ENCODE measurements at places on chromosomes 16 and 17.
A peak's percentile ranks its signal among the peaks of the same experiment; 100 is the strongest.

- no peak for DNase-seq
Observed at GRCh38 chr17:28553000-28553505, 629 bp upstream of the UNC119 start.

- DNase-seq: no peak
Observed at GRCh38 chr17:57655553-57655952, 89.5 kb downstream of the CCDC182 start.

DNA sequence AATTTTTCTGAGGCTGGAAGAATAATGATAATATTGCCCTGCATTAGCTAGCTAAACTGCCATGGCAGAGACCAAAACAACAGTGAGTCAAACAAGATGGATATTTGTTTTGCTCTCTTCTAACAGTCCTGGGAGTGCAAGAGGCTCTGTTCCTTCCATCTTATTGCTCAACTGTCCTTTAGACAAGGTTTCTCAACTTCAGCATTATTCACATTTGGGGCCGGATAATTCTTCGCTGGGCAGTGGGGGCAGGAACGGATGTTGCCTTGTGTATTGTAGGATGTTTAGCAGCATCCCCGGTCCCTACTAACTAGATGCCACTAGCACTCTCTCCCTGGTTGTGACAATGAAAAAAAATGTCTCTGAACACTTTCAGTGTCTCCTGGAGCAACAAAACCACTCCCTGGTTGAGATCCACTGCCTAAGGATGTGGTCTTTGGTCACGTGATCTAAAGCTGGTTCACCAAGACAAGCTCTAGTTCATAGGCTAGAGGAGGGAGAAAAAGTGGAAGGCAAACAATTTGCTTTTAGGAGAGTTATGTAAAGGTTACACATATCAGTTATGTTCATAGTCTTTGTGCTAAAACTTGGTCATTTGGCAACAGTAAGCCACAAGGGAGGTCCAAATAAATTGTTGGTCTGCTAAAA, 144.4 kb downstream of the PCTP start:
- no peak for DNase-seq

- no peak for DNase-seq
Observed at GRCh38 chr16:19968891-19969683, 84.4 kb upstream of the GPRC5B start.

DNA sequence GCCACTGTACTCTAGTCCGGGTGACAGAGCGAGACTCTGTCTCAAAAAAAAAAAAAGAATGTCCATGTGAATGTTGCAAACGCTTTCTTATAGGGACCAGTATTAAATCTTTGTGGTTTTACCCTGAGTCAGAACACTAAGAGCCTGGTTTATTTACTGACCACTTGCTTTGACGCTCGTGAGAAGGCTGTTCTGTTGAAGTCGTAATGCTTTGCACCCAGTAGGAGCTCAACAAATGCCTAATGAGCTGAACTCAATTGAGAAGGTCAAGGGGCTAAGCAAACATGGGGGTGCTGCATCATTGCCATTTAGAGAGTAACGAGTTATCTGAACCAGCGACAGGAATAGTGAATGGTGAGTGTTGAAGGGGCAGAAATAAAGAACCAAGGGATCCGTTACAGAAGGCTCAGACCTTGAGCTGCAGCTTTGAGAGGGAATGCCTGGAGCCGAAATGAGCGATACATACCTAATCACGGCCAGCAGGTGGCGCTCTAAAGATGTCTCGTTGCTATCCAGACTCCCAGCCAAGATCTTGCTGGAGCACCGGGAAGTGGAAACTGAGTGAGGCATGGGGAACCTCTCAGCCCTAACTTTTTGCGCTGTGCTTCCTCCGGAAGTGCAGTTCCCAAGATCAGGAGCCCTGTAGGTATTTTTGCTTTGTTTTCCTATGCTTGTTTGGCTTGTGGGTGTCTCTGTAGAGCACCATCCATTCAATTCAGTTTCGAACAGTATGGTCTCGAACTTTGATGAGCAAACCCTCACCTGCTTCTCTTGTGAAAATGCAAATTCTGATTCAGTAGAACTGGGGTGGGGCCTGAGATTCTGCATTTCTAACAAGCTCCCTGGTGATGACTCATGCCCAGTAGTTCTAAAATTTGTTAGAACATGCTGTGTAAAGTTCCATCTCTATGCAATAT, 12.6 kb upstream of the RNF222 start:
- peak; percentile 77 for DNase-seq
